ENCODE measurements at places on chromosomes 5 and 9.
A peak's percentile ranks its signal among the peaks of the same experiment; 100 is the strongest.

DNA sequence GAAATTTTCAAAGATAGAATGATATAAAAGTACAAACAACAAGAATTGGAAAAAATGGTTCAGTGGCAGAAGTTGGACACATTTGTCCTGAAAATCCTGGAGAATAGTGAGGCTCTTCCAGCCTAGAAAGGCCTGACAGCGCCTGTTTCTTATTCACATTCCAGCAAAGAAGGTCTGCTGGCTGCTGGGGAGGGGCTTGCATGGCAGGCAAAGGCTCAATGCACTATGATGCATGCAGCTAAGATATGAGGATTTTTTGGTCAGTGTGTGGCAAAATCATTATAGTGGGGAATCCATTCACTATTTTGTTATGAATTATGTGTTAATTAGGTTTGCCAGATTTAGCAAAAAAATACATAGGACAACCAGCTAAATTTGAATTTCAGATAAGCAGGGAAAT is 243.9 kb upstream of the SLC30A5 start:
- DNase-seq = no peak

DNA sequence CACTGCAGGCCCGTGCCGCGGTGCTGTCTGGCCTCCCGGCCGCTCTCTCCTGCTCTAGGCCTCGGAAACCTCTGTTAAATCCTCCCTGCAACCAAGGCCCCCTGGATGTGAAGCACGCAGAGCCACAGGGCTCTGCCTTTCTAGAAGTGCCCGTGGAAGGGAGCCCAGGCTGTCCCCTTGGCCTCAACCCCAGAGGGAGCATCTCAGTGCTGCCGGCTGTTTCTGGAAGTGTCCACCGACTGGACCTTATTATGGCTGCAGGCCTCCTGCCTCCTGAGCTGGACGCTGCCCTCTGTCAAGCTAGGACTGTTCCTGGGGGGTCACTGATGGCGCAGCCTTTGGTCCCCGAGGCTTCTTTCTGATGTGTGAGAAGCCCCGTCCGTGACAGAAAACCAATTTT is 40.4 kb upstream of the PHYKPL start:
- no peak for DNase-seq

GRCh38 chr5:145218982-145219381 is 616.2 kb downstream of the PRELID2 start:
- no peak for DNase-seq

GRCh38 chr9:90025816-90026215 is 421.0 kb downstream of the GADD45G start:
- no peak for DNase-seq

- no peak for DNase-seq
Measured at GRCh38 chr5:111914966-111915636, 158.1 kb upstream of the NREP start.

DNA sequence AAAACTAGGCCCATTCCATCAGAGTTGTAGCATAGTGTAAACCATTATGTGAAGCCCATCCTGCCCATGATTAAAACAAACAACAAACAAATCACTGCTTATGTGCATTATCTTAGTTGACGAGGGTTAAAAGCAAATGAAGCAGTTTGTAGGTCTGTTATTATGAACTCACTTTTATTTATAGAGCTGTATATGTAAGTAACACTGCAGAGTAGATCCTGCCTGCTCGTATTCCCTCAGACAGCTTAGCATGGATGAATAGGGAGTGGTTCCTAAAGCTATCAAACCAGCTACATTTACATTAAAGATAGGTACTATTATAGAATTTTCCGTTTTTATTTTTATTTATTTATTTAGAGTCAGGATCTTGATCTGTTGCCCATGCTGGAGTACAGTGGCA is 112.6 kb downstream of the GDNF start:
- DNase-seq = no peak

DNA sequence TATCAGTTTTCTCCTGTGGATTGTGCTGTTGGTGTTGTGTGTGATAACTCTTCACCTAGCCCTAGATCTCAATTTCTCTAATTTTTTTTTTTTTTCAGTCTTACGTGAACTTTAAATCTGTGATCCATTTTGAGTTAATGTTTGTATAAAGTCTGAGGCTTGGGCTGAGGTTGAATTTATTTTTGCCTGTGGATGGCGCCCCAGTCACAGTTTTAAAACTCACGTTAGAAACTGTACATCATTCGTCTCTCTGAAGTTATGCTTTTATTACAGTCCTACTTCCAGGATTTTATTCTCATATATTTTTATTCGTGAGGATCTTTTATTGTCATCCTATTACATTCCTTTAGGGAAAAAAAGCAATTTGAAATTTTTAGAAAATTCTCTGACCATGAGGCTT is 103.1 kb downstream of the EHMT1 start:
- no peak for DNase-seq

- DNase-seq = no peak
Measured at GRCh38 chr5:134355681-134356080, 11.3 kb downstream of the CDKL3 start.

GRCh38 chr9:38108326-38108725 is 39.3 kb upstream of the SHB start:
- DNase-seq = no peak

DNA sequence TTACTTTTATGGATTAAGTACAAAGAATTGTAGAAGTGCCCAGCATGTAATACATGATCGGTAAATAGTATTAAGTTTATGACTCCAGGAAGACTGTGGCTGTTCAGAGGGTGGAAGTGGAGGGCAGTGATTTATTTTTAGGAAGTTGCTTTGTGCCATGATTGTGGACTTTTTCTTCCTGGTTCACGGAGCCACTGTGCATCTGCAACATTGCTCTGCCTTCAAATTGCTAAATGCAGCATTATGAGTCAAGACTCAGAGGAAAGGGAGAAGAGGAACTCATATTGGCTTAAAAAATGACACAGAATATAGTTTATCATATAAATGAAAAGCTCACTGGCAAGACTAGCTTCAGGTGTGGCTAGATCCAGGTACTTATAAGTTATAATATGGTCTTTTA is 301.5 kb downstream of the KCTD16 start:
- no peak for DNase-seq

DNA sequence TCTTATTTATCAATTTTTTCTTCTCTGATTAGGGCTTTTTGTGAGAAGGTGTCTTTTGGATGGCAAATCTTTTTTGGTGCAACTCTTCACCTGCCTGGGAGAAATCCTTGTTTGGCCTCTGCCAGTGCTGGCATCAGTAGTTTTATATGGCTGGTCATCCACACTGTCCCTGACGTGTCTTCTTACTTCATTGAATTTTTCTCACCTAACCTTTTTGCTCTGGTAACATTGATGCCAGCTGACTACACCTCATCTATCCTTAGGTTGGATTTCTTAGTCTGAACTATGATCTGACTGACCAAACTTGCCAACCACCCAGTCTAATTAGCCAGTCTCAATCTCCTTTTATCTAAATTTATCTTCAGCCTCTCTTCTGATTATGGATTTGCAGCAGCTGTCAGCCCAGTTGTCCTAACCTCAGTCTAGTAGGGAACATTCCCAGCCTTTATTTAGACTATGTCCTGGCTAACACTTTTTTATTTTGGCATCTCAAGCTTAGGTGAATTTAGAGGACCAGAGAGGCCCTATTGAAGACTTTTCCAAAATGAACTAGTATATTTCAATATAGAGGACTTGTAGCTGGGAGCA is 10.6 kb upstream of the TMEM38B start:
- no peak for DNase-seq

- no peak for DNase-seq
Measured at GRCh38 chr9:109122726-109123621, 3.2 kb upstream of the TMEM245 start.

DNA sequence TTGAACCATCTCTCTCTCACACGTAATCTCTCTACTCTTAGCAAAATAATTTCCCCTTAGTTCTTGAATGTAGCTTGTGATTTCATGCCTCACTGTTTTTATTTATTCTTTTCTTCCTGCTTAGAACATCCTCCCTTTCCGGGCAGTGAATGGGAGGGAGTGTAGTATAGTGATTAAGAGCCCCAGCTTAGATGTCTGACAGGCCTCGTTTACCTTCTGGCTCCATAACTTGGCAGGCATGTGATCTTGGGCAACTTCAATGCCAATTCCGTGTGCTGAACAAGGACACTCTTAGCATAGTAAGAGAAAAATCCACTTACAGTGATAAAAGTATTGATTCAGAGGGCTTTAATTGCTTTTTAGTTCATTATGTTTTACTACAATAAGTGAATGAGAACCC is 96.3 kb upstream of the TNPO1 start:
- no peak for DNase-seq

- no peak for DNase-seq
Measured at GRCh38 chr5:143569722-143570567, 166.5 kb upstream of the NR3C1 start.

DNA sequence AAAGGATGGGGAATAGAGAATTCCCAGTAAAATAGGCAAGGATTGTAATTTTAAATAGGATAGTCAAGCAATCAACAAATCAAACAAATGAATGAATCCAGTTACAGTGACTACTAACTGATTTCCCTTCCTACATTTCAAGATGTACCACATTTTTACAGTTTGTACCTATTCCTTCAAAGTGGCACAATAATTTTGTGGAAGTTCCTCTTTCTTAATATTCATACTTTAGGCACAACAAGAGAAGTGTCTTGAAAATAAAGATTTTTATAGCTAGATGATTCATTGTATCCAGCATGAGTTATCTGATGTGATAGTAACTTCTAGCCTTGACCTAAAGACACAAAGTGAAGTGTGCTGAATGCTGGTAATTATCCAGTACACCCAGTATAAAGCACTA is 122.2 kb upstream of the ACOT12 start:
- no peak for DNase-seq

- DNase-seq = no peak
Measured at GRCh38 chr9:72486594-72486955, 34.8 kb upstream of the TMC1 start.

GRCh38 chr5:64273276-64273675 is 107.6 kb downstream of the RNF180 start:
- DNase-seq = no peak

DNA sequence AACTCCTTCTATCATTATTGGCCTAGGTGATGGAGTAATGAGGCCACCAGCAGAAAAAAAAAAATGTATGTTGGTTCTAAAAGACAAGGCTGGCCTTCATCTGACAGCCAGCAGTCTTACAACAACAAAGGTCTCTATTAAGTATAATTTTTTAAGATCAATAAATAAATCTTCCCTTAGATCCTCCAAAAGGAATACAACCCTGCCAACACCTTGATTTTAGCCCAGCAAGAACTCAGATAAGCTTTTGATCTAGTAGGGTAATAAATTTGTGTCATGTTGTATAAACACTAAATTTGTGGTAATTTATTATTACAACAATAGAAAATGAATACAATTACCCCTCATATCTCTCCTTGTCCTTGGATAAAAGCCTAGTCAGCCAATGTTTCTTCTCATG is 633.2 kb upstream of the FAM174A start:
- no peak for DNase-seq

- DNase-seq = no peak
Measured at GRCh38 chr5:142065273-142065672, 43.3 kb upstream of the NDFIP1 start.

DNA sequence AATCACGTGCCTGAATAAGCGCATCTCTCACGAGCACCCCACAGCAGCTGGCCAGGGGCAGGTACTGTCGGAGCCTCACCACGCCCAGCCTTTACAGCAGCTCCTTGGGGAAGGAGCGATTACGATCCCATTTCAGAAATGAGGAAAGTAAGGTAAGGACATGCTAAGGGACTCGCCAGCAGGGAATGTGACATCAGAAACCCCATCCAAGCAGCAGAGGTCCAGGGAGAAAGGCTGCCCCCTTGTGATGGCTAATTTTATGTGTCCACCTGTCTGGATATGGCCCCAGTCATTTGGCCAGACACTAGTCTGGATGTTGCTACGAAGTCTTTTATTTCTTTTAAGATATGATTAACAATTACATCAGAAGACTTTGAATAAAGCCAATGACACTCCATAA is 77.3 kb downstream of the UBE2QL1 start:
- DNase-seq = no peak

DNA sequence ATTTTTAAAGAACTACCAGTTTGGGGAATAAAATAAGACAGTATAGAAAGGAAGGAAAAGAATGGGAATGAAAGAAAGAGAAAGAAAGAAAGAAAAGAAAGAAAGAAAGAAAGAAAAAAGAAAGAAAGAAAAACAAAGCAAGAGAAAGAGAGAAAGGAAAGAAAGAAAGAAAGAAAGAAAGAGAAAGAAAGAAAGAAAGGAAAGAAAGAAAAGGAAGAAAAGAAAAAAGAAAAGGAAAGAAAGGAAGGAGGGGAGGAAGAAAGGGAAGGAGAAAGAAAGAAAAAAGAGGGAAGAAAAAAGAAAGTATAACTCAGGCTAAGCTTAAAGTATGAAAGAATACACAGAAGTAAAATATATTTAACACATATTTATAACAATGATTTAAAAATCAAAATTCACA is 51.0 kb upstream of the FGF10 start:
- no peak for DNase-seq

- DNase-seq = no peak
Measured at GRCh38 chr5:102314328-102314727, 18.2 kb upstream of the SLCO4C1 start.

GRCh38 chr5:90866333-90866732 is 307.7 kb downstream of the ADGRV1 start:
- DNase-seq = peak; percentile 7

DNA sequence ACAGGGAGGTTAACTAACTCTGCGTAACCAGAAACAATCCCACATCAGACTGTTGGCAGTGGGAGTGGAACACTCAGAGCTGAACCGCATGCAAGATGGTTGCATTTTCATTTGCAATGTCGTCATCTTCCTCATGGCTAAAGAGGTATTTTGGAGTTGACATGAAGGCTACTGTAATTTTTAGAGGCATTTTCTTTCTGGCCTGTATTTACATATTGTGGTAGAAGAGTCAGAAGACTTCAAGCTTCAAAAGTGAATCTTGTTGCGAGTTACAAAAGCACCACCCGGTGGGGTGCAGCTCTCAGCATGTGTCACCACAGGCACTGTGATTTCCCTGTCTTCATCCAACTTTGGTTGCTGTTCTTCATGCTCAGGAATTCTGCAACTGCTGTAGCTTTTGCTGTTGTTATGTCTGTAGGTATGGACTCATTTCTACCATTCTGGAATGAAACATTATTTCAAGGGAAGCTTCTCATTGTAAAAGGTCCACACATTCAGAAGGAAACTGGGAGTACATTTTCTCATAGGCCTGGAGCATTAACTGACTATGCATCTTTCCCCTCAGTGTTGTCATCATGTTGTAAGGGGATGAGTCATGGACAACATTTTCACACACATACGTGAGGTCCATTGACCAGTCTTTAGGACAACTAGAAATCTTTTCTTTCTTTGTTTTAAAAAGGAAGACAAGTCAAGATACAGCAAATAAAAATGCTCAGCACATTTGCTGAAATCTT is 35.4 kb upstream of the GDNF start:
- no peak for DNase-seq

Measured in NCI-H2171 (cell line).